ENCODE measurements at places on chromosomes 5 and 9.

- no peak for DNase-seq
Measured at GRCh38 chr5:147286296-147286695, 51.5 kb downstream of the STK32A start.

GRCh38 chr9:92406477-92406876 is 2.1 kb upstream of the OGN start:
- DNase-seq: no peak

- no peak for DNase-seq
Measured at GRCh38 chr5:141850244-141850768, 27.9 kb downstream of the PCDH1 start.

- no peak for DNase-seq
Measured at GRCh38 chr9:112503170-112503569, 16.5 kb downstream of the KIAA1958 start.

DNA sequence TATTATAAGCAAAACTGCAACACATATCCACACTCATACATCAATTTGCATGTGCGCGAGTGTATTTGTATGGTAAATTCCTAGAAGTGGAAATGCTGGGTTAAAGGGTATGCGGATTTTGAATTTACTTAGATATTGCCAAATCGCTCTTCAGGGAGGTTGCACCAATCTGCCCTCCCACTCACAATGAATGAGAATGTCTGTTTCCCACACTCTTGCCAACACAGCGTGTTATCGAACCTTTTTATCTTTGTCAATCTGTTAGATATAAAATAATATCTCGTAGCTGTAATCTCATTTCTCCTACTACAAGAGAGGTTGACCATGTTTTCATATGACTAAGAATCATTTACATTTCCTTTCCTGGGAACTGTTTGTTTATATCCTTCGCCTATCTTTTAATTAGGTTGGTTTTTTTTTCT is 35.7 kb downstream of the LHX2 start:
- DNase-seq: no peak

GRCh38 chr5:84298628-84299027 is 86.1 kb downstream of the EDIL3 start:
- DNase-seq: no peak

GRCh38 chr5:79567926-79568549 is 44.2 kb upstream of the TENT2 start:
- DNase-seq: no peak

- DNase-seq: no peak
Measured at GRCh38 chr9:3329361-3329760, 196.4 kb downstream of the RFX3 start.

DNA sequence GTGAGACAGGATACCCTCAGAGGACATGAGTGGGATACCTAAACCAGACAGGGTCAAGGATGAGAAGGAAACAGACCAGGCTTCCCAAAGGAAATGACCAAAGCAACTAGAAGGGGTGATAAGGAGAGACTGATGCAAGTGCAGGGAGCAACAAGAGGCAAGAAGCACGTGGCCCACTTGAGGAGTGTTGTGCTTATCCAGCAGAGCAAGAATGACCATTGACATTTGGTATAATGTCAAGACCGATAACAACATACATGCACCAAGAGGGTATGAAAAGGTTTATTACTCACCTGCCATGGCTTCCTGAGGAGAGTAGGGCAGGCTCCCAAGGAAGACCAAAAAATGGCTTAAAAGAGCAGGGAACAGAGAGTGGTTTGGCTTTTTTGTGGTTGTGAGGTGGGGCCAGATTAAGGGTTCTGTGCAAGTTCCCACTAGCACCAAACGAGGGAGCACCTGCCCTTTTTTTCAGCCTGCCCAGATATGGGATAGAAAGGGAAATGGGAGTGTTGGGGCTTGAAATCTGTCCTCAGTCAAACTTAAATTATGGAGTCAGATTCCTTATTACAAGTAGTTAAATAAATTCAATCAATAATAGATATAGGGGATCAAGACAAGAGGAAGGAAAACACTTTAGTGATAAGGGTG is 513.6 kb downstream of the RASEF start:
- DNase-seq: no peak

DNA sequence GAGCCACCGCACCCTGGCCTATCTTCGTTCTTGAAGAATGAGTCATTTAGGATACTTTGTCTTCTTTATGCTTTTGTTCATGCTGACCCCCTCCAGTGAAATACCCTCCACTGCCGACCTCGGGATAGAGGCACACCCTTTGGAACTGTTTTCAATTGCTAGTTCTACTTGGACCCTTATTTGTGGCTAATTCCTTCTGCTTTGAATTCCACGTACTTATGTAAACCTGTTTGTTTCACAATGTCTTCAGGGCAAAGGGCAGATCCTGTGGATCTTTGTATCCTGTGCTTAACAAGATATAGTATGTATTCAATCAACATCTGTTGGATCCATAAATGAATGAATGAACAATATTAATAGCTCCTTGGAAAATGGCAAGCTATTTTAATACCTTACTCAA is 19.6 kb upstream of the AOPEP start:
- DNase-seq: no peak

- no peak for DNase-seq
Measured at GRCh38 chr5:15391704-15392397, 108.1 kb upstream of the FBXL7 start.

GRCh38 chr5:138536665-138537315 is 6.2 kb downstream of the ETF1 start:
- DNase-seq: no peak

- DNase-seq: no peak
Measured at GRCh38 chr5:38645508-38645907, 89.1 kb upstream of the LIFR start.

GRCh38 chr9:121232251-121232650 is 30.6 kb upstream of the RAB14 start:
- no peak for DNase-seq

DNA sequence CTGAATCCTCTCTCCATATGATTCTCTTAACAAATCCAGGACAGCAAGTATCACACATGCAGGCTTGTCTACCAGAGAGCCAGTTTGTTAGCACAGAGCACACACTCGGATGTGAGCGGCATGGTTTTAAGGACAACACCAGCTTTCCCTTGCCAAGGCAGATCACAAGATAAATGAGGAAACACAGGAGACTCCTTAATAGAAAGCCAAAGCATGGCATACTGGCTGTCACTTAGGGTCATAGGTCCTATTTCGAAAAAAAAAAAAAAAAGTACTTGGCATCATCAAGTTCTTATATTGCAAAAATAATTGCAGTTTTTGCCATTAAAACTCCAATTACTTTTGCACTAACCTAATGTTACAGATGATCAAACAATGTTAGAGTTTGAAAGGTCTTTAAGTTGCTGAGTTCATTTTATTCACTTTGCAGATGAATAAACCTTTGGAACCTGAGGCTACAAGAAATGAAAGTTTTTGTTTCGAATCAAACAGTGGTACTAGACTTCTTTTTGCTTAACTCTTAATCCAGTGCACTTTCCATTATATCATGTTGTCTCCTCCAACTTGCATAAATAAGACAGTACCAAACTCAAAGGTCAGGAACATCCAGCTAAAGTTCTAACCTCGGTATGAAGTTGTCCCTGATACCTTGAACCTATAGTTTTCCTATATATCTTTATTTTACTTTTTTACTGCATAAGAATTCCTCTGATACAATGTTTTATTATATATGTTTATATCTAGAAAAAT is 138.5 kb downstream of the MPDZ start:
- no peak for DNase-seq

- peak; percentile 94 for DNase-seq
Measured at GRCh38 chr9:128218518-128219389, 15.6 kb downstream of the DNM1 start.

GRCh38 chr5:150162142-150162513 is 4.5 kb upstream of the CDX1 start:
- DNase-seq: no peak

DNA sequence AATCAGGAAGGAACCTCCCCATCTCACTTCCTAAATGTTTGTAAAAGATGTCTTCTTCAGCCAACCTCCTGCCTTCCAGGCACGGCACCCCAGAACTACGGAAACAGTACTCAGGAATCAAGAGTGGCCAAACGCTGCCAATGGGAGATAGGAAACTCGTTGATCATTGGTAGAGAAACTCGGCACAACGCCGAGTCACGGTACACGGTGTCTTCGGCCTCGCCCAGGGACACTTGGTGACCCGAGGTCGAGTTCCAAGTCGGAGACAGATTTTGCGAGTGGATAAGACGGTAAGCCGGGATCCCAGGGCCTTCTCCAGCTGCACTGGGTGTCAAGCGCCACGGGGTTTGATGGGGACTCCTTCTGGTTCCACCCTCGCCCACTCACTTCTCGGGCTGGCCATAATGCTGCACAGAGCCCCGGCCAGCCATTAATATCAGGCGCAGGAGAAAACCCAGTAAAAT is 343 bp downstream of the KIAA0825 start:
- DNase-seq: no peak

GRCh38 chr5:43780586-43780985 is 177.6 kb downstream of the NNT start:
- DNase-seq: no peak
